Stimulated activated CD4-positive, alpha-beta T cell treated with anti-CD3 and anti-CD28 coated beads, Interleukin-1b, Interleukin-23, amount 100 ng/mL, for 48 hours (primary cell): ENCODE measurements at places on chromosomes 11 and 22.

DNA sequence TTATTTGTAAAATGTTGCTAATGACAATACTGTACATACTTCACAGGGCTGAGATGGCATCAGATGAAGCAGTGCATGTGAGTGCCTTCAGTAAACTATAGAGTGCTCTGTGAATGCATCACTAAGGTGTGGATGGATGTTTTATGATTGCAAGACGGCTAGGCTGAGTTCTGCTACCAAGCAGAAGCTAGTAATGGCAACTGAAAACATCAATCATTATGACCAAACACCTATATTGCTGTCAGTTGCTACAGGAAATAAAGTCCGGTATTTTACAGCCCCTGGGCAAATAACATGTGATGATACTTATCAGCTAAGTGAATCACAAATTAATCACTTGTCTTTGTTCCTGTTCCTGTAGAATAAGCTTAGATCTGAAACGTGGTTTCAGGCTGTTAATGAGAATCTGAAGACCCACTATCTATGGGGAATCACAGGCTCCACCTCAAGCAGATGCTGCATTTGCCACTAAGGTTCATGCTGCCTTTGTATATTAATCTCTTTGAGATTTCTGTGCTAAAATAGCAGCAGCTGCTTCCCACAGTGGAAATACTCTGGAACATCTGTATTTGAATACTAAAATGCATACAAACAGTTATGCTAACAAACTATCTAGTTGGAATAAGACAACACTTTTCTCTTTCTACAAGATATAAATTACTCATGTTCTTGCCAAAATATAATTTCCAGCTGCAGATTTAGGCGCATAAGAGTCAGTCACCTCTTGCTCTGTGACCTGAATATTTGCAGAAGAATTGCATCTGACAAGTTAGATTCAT is 254.0 kb upstream of the PITPNB start:
- no peak for DNase-seq

- DNase-seq: no peak
Observed at GRCh38 chr11:75371949-75372876, 20.8 kb upstream of the ARRB1 start.

DNA sequence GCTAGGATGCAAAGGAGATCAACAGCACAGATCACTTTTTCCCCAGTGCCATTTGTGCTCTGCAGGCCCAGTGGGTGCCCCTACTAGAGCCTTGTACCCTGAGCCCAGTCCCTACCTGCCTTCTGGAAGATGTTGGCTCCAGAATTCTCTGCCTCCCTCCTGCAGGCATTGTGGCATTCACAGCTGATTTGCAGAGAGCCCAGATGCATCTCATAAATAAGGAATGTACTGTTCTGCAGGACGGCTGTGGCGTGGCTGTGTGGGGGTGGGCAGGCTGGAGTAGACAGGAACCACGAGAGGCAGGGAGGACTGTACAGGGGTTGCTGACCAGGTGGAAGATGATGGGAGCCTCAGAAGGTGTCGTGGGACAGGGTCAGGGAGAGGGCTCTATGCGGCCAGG is 11.2 kb upstream of the MIAT start:
- DNase-seq: no peak

DNA sequence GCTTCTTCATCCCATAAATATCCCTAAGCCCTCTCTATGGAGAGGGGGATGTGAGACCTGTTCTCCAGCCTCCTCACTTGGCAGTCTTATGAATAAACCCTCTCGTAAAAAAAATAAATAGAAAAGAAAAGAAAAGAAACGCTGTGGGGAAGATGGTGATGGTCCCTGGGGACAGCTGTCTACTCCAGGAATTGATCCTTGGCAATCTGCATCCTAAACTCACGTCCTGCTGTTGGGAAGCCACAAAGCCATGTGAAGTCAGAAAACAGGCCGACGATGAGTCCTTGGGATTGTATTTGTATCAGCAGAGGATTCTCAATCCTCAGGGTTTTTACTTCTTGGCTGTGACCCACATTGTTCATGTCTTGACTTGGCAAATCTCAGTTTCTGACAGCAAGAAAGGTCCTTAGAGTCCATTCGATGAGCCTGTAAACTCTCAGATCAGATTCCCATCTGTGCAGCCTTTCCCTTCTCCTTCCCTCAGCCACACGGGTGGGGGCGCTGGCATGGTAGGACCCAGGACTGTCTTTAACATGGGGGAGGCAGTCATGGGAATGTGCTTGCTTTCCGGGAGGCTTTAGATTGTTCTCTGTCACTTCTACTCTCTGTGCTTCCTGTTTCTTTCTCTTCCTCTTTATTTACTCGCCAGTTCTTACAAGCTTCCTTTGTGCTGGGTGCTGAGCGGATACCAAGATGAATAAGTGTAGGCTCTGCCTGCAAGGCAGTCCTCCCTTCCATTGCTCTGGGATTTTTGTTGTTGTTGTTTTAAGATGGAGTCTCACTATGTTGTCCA is 24.9 kb downstream of the TCP11L1 start:
- DNase-seq: no peak

- no peak for DNase-seq
Observed at GRCh38 chr22:49788504-49788903, 39.2 kb downstream of the BRD1 start.

GRCh38 chr11:92557879-92558278 is 333.3 kb downstream of the FAT3 start:
- DNase-seq: no peak

DNA sequence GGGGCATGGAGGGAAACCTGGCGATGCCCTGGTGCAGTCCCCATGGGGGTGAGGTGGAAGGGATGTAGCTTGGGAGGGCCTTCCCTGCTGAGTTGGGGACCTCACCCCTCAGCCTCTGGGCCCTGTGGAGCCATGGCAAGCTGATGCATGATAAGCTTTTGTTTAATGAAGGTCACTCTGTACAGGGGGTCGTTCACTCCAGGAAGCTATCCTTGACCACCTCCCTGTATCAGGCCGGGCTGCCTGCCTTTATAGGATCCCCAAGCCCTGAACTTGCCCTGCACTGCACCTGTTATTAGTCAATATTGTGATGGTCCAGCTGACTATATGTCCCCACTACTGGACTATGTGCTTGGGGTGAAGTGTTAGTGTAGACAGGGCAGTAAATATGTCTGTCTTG is 49.7 kb upstream of the MYEOV start:
- DNase-seq: no peak

DNA sequence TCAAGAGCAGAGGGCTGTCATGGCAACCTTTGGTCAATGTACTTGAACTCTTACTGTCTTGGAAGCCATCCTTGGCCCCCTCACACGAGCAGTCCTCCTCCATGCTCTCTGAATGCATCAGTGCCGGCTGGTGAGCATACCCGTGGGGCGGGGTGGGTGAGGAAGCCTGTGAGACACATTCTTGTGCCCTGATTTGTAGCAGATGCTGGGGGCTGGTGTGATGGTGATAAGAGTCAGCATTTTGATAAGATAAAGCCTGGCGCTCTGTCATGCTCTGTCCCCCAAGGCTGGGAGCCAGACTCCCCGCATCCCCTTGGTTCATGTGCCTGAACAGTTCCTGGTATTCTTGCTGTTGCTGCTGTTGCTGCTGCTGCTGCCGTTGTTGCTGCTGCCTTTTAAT is 20.5 kb upstream of the APOA1 start:
- DNase-seq: no peak

DNA sequence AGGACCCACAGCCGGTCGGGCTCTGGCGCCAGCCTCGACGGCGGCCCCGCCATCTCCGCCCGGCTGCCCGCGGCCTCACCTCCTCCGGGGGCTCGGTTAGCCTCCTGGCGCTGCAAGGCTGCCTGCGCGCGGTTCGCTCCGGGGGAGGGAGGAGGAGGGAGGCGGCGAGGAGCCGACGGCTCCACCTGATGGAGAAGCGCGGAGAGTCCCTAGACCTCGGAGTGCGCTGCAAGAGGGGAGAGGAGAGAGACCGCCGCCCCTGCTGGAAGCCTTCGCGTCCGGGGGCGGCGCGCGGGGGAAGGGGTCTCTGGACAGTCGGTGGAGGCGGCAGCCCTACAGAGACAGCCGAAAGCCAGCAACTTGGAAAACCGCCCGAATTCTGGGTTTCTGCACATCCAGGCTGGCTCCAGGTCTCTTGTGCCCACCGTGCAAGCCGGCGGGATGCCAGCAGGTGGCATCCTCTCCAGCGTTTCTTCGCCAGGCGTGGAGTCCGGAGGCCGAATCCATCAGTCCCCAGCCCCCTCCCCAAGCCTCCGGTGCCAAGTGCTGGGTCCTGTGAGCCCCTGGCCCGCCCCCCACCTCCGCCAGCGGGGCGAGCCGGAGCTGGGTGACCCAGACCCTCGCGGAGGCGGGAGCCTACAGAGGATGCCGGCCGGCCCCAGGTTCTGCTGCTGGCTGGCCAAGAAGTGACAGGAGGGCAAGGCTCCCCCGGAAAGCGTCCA is 2.9 kb upstream of the KIRREL3 start:
- DNase-seq: no peak

GRCh38 chr22:43743131-43743530 is 69.0 kb downstream of the EFCAB6 start:
- no peak for DNase-seq

- DNase-seq: no peak
Observed at GRCh38 chr11:117420143-117420485, 92.5 kb downstream of the CEP164 start.

DNA sequence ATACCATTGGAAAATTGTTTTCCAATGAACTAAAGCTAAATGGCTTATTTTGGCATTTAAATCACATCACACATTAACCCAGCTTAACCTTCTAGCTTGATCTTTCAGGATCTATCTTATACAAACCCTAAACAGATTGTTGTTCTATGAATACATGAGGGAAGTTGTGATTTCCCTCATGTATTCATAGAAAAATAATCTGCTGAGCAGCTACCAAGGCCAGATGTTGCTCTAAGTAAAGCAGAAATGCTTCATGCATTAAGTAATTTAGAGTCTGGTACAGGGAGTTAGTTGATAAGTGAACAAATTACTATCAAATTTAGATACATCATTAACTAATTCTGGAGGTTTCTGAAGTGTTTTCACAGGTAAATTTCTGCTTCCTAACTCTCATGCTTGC is 204.6 kb upstream of the ANO3 start:
- DNase-seq: no peak

- DNase-seq: no peak
Observed at GRCh38 chr22:21917181-21917958, 35.3 kb downstream of the PPM1F start.

DNA sequence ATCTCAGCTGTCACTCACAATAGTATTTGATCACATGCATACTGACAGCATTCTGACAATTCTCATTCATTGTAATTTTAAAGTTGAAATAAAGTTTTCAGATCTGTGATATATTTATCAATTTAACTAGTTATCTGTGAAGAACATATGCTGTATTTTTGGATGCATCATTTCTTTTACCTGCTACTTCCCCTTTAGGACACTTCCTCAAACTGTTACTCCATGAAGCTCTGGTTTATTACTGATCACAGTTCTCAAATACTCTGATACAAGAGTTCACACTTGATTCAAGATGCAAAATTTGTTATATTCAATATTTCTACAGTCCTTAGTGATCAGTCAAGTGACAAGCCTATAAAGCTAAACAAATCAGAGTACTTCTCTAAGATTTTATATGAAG is 1655.2 kb downstream of the LRRC4C start:
- no peak for DNase-seq
